Gastrocnemius medialis (tissue), 4 donors: ENCODE measurements at places on chromosomes 3 and 15. TPM values are rescaled to one million over a fixed set of nuclear protein-coding genes. Genes with fewer than 3 reads are reported as not detected.

GRCh38 chr3:14628406-14628805, 23.2 kb upstream of the CCDC174 start:
- H3K27me3 ChIP-seq = no peaks in the 10 kb centered on the region

GRCh38 chr3:129629011-129629410, 22.5 kb upstream of the PLXND1 start:
- H3K27me3 ChIP-seq = no peaks in the 10 kb centered on the region
- H3K36me3 ChIP-seq = no peaks in the 10 kb centered on the region
- peak overlapping the region; percentile 99 for H3K27ac ChIP-seq
- no peak for DNase-seq

DNA sequence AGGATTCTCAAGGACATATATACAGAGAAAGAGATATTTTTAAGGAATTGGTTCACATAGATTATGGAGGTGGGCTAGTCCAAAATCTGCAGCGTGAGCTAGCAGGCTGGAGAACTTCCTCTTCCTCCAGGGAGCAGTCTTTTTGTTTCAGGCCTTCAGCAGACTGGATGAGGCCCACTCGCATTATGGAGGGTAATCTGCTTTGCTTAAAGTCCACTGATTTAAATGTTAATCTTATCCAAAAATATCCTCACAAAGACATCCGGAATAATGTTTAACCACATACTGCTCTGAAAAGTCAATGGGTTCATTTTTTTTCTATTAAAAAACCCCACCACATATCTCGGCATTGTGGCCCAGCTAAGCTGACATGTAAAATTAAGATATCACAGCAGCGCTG, 22.2 kb upstream of the NRROS start:
- H3K27ac ChIP-seq = no peak overlapping the region
- DNase-seq = no peak
- no peaks in the 10 kb centered on the region for H3K27me3 ChIP-seq
- no peaks in the 10 kb centered on the region for H3K36me3 ChIP-seq

GRCh38 chr3:55569033-55569599, 82.0 kb upstream of the WNT5A start:
- no peak overlapping the region for H3K4me3 ChIP-seq
- no peak overlapping the region for H3K27ac ChIP-seq
- no peaks in the 10 kb centered on the region for H3K36me3 ChIP-seq
- no peaks in the 10 kb centered on the region for H3K27me3 ChIP-seq
- no peaks in the 10 kb centered on the region for H3K4me1 ChIP-seq
- DNase-seq = no peak

- H3K36me3 ChIP-seq = no peaks in the 10 kb centered on the region
- H3K27me3 ChIP-seq = no peaks in the 10 kb centered on the region
- H3K27ac ChIP-seq = no peak overlapping the region
- no peak for DNase-seq
- H3K4me3 ChIP-seq = no peak overlapping the region
Measured at GRCh38 chr3:153090973-153091372, 71.1 kb upstream of the RAP2B start.

- no peak overlapping the region for H3K27ac ChIP-seq
- DNase-seq = no peak
- no peaks in the 10 kb centered on the region for H3K36me3 ChIP-seq
- no peak overlapping the region for H3K4me3 ChIP-seq
- H3K27me3 ChIP-seq = no peaks in the 10 kb centered on the region
Measured at GRCh38 chr3:25960776-25961175, 170.9 kb downstream of the OXSM start.

DNA sequence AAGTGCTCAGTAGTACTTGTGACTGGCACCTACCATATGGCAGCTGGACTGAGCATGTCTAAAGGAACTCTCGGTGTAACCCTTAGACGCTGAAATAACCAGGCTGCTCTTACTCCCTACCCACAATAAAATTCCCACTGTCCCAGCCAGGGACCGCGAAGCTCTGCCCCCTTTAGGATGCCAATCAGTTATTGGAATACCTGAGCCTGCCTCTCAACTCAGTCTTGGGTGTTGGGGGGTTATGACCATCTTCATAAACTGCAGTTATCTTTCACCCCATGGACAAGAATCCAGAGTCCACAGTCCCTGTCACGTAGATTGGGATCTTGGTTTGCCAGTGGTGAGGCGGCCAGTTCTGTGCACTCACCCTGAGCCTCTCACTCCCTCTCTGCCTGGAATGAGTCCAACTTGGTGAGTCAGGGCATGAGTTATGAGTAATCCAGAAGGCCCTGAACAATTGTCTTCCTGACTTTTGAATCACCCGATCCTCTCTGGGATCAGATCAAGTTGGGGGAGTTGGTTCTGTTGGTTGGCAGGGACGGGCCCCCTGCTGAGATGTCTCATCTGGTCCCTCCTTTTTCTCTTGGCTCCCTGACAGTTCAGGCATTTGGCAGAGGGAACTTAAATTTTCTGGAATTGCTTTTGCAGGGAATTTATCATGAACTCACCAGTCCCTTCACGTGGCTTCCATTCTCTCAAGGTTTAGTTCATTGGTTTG, 120.1 kb upstream of the UBE2E1 start:
- H3K4me3 ChIP-seq = peak overlapping the region; percentile 21
- peak overlapping the region; percentile 76 for H3K27ac ChIP-seq
- DNase-seq = peak; percentile 86

GRCh38 chr3:120749843-120750242, 7.3 kb downstream of the GTF2E1 start:
- peaks cover 12% of the 10 kb centered on the region for H3K4me1 ChIP-seq
- no peak for DNase-seq
- H3K36me3 ChIP-seq = no peaks in the 10 kb centered on the region
- no peaks in the 10 kb centered on the region for H3K27me3 ChIP-seq
- no peak overlapping the region for H3K27ac ChIP-seq

GRCh38 chr3:53705774-53706173, 140.4 kb downstream of the CHDH start:
- H3K4me3 ChIP-seq = no peak overlapping the region
- peaks cover 3% of the 10 kb centered on the region for H3K4me1 ChIP-seq
- no peak overlapping the region for H3K27ac ChIP-seq
- no peak for DNase-seq
- H3K27me3 ChIP-seq = no peaks in the 10 kb centered on the region

DNA sequence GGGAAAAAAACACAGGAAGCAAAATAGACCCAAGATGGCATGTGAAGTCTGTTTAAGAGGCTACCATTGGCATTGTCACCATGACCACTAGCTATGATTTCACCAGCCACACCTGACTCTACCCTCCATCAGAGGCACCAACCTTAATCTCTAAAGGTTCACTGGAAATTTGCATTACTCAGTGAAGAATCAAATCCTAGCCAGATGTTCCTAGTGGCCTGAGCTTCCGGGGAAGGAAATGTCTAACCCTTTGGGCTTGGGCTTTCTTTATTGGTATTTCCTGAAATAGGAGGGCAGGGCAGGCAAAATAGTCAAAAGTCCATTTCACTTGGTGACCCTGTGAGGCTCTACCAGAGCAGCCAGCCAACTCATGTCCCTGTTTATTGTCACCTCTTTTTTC, 110.9 kb upstream of the PHLDB2 start:
- H3K4me1 ChIP-seq = no peaks in the 10 kb centered on the region
- DNase-seq = no peak
- no peaks in the 10 kb centered on the region for H3K36me3 ChIP-seq

DNA sequence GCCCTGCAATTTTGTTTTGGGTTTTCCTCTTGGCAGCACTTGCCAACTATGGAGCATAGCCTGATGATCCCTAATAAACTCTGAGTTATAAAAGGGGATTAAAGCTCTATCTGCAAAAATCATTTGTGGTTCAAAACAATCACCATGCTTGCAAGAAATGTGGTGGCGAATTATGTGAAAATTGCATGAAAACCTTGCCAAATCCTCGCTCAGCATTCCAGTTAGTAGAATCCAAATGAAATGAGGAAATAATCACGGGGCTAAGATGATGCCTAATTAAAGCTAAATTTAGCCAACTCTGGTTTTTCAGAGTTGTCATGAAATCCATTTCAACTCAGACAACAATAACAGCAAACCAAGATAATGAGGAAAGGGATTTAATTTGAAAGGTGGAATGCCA, 73.0 kb upstream of the PROK2 start:
- no peaks in the 10 kb centered on the region for H3K36me3 ChIP-seq
- no peak overlapping the region for H3K27ac ChIP-seq
- H3K4me3 ChIP-seq = no peak overlapping the region
- no peaks in the 10 kb centered on the region for H3K4me1 ChIP-seq

DNA sequence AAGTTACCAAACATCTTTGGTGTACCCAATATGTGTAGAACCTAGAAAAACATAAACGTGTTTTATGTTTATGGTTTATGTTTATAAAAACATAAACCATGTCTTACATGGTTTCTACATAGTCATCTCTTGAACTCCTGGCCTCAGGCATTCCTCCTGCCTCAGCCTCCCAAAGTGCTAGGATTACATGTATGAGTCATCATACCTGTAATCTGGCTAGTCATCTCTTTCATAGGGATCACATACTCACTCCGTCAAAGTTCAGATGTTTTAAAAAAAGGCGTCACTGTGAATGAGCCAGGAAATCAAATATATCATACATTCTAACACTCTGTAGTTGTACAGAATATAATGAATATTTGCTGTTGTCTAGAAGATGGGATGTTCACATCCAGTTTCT, 178.6 kb downstream of the CPNE4 start:
- H3K27me3 ChIP-seq = no peaks in the 10 kb centered on the region
- DNase-seq = no peak
- no peak overlapping the region for H3K27ac ChIP-seq
- H3K4me1 ChIP-seq = no peaks in the 10 kb centered on the region
- no peaks in the 10 kb centered on the region for H3K36me3 ChIP-seq
- H3K4me3 ChIP-seq = no peak overlapping the region

DNA sequence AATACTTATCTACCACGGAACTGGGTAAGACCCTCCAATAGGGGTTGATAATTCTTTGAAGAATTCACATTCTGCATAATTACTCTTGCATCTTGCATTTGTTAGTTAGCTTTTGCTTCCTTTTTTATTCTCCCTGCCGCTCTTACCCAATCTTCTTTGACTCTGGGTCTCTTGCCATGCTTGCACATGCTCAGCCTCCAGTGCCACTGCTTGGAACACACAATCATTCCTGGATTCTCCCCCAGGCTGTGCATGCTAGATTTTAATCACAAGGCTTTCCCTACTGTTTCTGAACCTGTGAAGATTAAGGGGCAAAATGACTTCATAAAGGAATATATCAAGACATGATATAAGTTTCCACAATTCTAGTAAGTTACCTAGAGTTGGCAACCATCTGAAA, 133.1 kb downstream of the IL1RAP start:
- no peaks in the 10 kb centered on the region for H3K27me3 ChIP-seq
- no peak overlapping the region for H3K4me3 ChIP-seq
- no peak overlapping the region for H3K27ac ChIP-seq
- no peaks in the 10 kb centered on the region for H3K36me3 ChIP-seq
- H3K4me1 ChIP-seq = no peaks in the 10 kb centered on the region

DNA sequence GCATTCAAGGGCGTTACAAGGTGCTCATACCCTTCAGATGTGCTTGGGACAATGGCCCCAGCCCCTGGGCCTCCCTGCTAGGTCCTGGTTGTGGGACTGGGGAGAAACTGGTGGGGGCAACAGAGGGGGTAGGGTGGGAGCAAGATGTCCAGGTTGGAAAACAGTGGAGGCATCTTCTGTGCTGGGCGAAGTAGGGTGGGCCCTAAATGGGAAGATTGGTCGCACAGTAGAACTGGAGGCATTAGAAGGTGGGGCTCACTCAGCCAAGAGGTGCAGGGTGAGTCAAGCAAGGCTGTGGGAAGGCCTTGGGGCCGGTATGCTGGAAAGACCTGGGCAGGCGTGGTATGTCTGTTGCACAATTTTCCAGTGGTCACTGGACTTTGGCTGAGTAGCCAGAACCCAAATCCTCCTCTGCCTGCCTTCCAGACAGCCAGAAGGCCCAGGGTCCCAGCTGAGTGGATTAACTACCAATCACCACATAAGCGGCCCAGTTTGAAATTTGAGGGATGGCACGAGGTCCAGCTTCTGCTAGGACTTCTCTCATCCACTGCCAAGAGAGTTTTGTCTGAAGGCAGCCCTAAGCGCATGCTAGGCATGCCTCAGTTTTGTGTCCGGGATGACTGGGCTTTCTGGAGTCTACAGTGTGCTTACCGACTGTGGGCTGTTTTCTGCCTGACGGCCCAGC, 74.5 kb downstream of the LSM3 start:
- H3K4me3 ChIP-seq = no peak overlapping the region
- no peaks in the 10 kb centered on the region for H3K27me3 ChIP-seq
- peak overlapping the region; percentile 52 for H3K27ac ChIP-seq

DNA sequence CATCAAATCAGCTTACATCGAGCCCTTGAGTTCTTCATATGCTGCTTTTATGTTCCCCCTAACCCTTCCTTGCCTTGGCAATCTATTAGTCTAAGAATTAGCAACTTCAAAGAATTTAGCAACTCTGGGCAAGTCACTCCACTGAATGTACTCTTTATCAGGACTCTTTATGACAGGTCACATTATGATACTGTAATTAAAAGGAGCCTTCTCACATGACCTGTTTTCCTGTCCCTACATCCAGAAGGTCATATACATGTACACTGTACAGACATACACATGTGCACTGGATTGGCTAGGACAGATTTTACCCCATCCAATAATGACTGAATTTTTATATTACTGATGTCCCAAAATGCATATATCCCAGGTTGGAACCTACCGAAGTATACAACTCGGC, 463.1 kb downstream of the SHQ1 start:
- no peaks in the 10 kb centered on the region for H3K27me3 ChIP-seq
- no peak overlapping the region for H3K4me3 ChIP-seq
- peaks cover 21% of the 10 kb centered on the region for H3K4me1 ChIP-seq
- no peak overlapping the region for H3K27ac ChIP-seq
- no peaks in the 10 kb centered on the region for H3K36me3 ChIP-seq
- DNase-seq = no peak

DNA sequence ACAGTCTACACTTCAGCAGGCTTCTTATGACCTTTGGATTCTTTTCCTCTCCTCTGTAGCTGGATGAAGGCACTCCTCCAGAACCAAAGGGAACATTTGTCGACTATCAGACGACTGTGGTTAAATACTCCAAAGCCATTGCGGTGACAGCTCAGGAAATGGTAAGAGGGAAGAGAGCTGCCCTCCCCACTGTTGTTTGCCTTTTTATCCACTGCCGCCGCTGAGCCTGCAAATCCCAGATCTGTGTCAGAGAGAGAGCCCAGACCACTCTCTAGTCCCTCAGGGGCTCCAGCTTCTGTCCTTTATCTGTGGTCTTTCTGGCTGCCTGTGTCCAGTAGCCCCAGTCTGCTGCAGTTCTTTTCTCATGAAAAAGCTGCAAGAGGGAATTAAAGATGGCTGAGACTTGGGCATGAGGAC, 261.5 kb upstream of the TPM1 start:
- H3K27me3 ChIP-seq = no peaks in the 10 kb centered on the region
- H3K4me1 ChIP-seq = peaks cover 11% of the 10 kb centered on the region
- no peak for DNase-seq

The DNAJA4 gene
- total RNA-seq = 40.7 TPM

The PYGO1 gene
- 26.7 TPM for total RNA-seq

The STRIT1 gene
- total RNA-seq = 2,272 TPM

The A4GNT gene
- not detected for total RNA-seq

The C3orf85 gene
- not detected for total RNA-seq

The HHATL gene
- total RNA-seq = 309 TPM

The CCR5 gene
- total RNA-seq = 0.07 TPM

The FAM43A gene
- 4.8 TPM for total RNA-seq

The LDHAL6B gene
- total RNA-seq = not detected

The ACKR2 gene
- total RNA-seq = 0.51 TPM

The IQCF5 gene
- total RNA-seq = not detected

The ATOSA gene
- 61.9 TPM for total RNA-seq

The KAT2B gene
- total RNA-seq = 69.7 TPM

The GPR171 gene
- total RNA-seq = 0.56 TPM

The ADAMTS9 gene
- 13.4 TPM for total RNA-seq
